ENCODE measurements at places on chromosomes 16 and 17.
A peak's percentile ranks its signal among the peaks of the same experiment; 100 is the strongest.

GRCh38 chr16:69453936-69454335 is 29.5 kb downstream of the CYB5B start:
- DNase-seq: no peak

DNA sequence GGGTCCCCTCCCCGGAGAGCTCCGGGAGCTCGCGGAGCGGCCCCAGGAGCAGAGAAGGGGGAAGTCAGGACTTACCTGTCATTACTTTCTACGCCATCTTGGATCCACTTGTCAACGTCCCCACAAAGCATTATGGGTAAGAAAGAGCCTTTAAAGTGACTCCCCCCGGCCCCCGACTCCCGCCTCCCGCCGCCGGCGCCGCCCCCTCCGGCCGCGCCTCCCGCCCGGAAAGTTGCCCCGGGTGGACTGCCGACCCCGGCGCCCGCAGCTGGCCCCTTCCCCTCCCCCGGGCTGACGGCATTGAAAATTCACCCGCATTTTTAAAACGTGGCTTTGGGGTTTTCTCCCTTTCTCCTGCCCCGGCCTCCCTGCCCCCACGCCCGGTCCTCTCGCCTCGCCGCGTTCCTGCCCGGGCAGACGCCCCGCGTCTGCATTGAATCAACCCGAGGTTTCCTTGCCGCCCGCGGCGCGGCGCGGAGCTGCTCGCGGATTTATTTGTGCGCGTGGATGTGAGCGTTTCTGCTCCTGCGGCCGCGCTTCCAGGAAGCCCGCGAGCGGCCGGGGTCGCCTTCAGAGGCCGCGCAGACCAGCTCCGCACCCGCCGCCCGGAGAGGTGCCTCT is at the start of gene HELZ:
Gene HELZ (minus strand): TSS at position 124 of the 621 bp plus-strand sequence. CDS start 26,392 bp downstream, outside the sequence.
- peak; percentile 80 for DNase-seq

- no peak for DNase-seq
These were observed 44.4 kb upstream of the ARL4D start for GRCh38 chr17:43354371-43354770.

GRCh38 chr16:88426018-88426417 is 27.1 kb upstream of the ZFPM1 start:
- DNase-seq: no peak

DNA sequence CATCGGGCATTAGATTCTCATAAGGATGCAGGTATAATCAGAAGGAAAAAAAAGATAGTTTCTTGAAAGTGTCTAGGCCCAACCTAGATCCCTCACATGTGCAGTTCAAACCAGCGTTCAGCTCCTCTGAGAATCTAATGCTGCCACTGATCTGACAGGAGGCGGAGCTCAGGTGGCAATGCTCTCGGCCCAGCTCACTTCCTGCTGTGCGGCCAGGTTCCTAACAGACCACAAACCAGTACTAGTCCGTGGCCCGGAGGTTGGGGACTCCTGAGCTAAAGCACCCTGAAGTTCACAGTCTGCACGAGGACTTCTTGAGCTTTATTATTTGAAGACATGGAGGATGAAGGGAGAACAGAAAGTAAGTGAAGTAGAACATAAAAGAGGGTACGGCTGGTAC is 16.8 kb downstream of the SMCR8 start:
- DNase-seq: no peak

GRCh38 chr17:77963441-77963840 is 4.9 kb downstream of the TNRC6C start:
- peak; percentile 83 for DNase-seq

Measured in fibroblast of gingiva (primary cell).